ENCODE measurements at places on chromosomes 3 and 15. TPM values are rescaled to one million over a fixed set of nuclear protein-coding genes. Genes with fewer than 3 reads are reported as not detected.

GRCh38 chr15:87967951-87968350 lies 288.6 kb downstream of the NTRK3 start:
- no peak for DNase-seq

GRCh38 chr15:71219645-71220044 lies 104.4 kb downstream of the THSD4 start:
- no peak for DNase-seq

- no peak for DNase-seq
Observed at GRCh38 chr3:145983101-145983500, 177.9 kb downstream of the PLOD2 start.

RNU5B-1 gene
- 21.7 TPM for total RNA-seq

GRCh38 chr3:70822669-70823068 lies 510.2 kb upstream of the MDFIC2 start:
- no peak for DNase-seq

GRCh38 chr3:157100096-157100477 lies 59.9 kb downstream of the CCNL1 start:
- no peak for DNase-seq

DNA sequence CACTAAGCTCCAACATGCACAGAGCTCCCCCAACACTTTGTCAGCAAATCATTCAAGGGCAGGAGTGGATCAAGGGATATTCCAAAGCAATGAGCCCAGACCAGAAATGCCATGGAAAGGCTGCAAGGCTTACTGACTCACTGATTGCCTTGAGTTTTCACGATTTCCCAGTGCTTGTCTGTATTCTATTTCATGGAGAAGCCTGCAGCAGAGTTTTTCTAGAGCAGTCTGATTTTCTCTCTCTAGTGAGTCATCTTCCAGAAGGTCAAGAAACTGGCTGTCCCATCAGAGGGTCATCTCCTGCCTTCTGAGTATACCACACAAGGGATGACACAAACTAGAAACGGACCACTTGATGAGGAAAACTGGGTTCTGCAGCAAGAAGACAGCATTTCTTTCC lies 16.5 kb downstream of the LMCD1 start:
- no peak for DNase-seq

GRCh38 chr3:151285940-151286339 lies 7.6 kb upstream of the P2RY14 start:
- no peak for DNase-seq

GRCh38 chr3:16739541-16740105 lies 134.4 kb upstream of the DAZL start:
- no peak for DNase-seq

GRCh38 chr15:81968691-81969090 lies 77.1 kb downstream of the MEX3B start:
- DNase-seq, result no peak

TNFAIP8L3 gene
- total RNA-seq, result not detected

GRCh38 chr15:40925495-40925862 lies 3.7 kb upstream of the DLL4 start:
- no peak for DNase-seq

GRCh38 chr3:34247401-34247800 lies 449.0 kb downstream of the PDCD6IP start:
- no peak for DNase-seq

ROBO2 gene
- total RNA-seq, result not detected

GRIP2 gene
- not detected for total RNA-seq

- DNase-seq, result no peak
Observed at GRCh38 chr3:13209634-13209997, 136.4 kb upstream of the IQSEC1 start.

POTEB gene
- not detected for total RNA-seq

ADAMTS9 gene
- not detected for total RNA-seq

ACAD9 gene
- total RNA-seq, result 57.6 TPM

SPATA12 gene
- not detected for total RNA-seq

DNA sequence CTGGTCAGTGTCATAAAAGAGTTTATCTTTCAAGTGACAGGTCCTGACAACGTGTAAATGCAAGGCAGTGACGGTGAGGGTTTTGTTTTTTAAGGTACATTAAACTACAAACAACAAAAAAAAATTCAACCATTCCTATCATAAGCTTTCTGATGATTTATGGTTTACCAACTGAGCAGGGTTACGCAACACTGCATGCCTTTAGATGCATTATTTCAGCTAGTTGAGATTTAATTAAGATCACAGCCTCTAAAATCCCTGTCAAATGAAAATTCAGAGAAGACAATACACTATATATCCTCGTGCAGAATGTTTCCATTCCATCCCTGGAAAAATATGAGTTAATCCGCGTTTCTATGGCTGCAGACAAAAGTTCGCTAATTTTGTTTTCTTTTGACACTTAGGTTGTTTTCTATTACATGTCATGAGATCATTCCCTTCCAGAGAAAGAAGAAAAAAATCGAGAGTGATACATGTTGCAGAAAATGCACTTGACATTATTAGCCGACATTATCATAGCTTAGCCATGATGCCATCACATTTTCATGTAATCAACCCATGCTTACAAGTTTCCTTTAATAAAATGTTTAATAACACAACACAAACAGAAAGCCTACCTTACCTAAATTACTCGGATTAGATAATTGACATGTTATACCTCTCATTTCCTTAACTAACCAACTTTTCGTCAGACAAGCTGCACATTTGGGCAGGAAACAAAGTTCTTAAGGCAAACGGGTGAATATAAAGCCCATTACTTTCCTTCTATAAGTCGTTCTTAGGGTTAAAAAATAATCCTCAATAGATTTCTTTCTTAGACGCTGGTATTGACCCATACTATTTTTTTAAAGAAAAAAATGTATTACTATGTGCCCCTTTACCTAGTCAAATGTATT lies 521.2 kb downstream of the FOXP1 start:
- DNase-seq, result no peak

DNA sequence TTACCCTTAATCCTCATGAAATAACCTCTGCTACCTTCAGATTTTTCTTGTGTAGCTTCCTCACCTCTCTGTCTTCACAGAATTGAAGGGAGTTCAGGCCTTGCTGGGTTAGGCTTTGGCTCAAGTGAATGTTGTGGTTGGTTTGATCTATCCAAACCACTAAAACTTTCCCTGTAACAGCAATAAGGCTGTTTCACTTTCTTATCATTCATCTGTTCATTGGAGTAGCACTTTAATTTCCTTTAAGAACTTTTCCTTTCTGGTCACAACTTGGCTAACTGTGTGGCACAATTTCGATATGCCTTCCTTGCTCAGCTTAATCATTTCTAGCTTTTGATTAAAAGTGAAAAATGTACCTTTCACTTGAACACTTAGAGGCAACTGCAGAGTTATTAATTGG lies 129.8 kb downstream of the NR1I2 start:
- DNase-seq, result no peak

DNA sequence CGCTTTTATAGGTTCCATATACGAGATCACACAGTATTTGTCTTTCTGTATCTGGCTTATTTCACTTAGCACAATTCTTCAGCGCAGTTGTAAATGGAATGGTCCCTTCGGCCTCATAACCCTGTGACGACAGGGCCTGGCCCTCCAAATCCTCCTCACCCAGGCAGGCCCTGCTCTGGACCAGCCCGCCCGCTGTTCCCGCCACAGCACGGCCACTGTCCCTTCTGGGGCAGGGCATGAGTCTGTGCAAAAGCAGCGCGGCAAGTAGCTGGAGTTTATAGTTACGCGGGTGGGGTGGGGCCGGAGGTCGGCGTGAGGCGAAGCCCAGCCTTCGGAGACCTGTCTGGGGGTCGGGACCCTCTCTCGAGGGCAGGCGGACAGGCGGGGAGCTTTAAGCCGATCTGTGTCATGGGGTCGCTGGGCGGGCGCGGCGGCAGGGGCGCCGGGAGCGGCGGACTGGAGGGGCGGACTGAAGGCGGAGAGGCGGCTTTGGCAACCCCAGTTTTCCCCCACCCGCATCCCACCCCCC lies 543 bp downstream of the ARPIN start:
- no peak for DNase-seq

- no peak for DNase-seq
Observed at GRCh38 chr3:133643611-133644010, 18.1 kb downstream of the TOPBP1 start.

GRCh38 chr3:54134155-54134554 lies 11.8 kb downstream of the CACNA2D3 start:
- DNase-seq, result no peak

- no peak for DNase-seq
Observed at GRCh38 chr3:128554465-128555097, 61.6 kb upstream of the GATA2 start.

CCR4 gene
- total RNA-seq, result 0.12 TPM
